Stimulated activated CD4-positive, alpha-beta T cell treated with anti-CD3 and anti-CD28 coated beads, Interleukin-4, amount 100 ng/mL, for 4 hours (primary cell): ENCODE measurements at places on chromosomes 2 and 18.

DNA sequence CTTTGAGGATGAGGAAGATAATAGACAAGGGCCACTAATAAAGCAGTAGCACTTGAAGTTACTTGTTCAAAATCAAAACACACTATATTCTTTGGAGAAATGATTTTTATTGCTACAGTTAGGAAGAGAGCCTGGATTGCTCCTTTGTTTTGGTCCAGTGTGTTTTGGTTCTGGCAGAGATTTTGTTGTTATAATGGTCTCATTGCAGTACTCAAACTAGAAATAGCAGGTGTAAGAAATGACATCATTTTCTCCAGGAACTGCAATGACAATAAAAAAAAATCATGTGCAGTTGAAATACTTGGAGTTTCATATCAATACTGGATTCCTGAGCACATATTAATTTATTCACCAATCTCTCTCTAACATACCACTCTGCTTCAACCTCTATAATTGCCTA is 490.3 kb downstream of the CCDC85A start:
- DNase-seq: no peak

- DNase-seq: no peak
These were observed 19.6 kb upstream of the WDR75 start for GRCh38 chr2:189421644-189422043.

DNA sequence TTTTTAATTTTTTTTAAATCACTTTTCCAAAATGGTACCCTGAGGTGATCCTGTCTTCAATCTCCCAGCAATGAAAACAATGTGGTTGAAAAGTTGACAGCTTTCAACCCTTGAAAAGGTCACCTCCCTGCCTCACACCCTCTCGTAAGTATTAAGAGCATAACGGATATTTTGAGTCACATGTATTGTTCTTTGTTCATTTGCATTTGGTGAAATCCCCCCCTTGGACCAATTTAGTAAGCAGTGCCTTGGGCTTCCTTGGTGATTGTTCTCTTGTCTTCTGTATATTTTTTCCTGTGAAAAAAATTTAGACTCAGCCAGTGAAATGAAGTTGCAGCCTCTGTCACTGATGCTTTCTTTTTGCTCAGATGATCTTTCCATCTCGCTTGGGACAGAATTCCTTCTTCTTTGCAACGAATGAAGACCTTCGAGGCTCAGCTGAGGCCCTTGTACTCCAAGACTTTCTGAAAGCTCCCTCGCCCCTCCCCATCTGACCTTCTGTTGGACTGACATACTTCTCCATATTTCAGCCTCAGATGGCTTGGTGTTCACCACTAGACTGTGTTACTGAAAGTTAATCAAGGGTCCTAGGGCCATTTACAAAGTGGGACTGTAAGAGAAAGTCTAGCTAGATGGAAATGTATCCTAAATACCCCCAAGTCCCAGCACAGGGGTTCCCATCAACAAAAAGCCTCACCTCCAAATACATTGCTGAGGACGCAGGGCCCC is 158.4 kb downstream of the BCL2 start:
- no peak for DNase-seq

DNA sequence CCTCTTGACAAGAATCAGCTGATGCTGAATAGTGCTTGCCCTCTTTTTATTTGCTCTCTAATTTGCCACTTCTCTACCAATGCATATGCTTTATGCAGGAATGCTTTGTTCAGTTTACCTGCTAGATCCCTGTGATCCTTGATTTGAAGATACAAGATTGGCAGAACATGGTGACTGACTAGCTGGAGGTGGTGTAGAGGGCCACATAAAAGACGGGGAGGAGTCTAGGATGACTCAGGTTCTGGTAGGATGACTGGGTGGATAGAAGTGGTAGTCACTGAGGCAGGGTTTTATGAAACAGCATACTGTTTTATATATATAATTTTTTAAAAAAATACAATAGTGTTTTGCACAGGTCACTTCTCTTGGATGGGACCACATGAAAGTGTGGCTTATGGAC is 6.3 kb upstream of the ADGRF3 start:
- DNase-seq: no peak

GRCh38 chr2:209422191-209422754 is 1.6 kb upstream of the MAP2 start:
- no peak for DNase-seq

GRCh38 chr18:36493349-36494159 is 196.0 kb downstream of the FHOD3 start:
- no peak for DNase-seq

GRCh38 chr2:66478299-66478698 is 43.4 kb downstream of the MEIS1 start:
- DNase-seq: no peak

DNA sequence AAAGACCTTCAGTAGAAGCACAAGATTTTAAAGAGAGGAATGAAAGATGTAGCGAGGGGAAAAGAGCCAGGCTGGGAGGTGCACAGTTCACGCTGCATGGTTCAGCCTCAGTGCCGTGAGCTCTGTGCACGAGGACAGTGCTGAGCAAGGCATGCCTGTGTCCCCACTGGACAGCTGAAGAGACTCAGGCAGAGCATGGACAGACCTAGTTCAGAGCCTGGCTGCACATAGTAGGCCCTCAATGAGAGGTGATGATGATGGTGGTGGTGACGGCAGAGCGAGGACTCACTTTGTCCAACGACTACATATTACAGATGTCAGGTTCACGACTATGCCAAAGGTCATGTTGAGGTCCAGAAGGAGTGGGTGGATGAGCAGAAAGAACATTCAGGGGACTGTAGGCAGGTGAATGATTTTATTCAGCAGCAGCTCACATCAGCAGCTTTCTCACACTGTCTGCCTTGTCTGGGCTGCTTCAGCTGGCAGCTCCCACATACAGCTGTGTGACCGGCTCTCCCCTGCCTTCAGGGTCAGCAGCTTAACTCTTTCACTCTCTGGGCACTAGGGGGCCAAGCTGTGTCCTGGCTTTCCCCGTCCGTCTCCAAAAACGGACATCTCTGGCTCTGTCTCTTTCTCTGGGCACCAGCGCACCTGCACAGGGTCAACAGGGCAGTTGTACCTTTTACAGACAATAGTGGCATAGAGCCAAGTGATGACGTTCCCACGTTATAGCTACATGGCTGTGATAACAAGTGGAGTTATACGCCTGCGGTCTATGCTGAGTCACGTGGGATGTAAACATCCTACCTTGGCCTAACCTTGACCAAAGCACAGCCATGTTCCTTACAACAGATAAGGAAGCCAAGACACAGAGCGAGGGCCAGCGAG is 128.8 kb upstream of the MSH6 start:
- DNase-seq: no peak

DNA sequence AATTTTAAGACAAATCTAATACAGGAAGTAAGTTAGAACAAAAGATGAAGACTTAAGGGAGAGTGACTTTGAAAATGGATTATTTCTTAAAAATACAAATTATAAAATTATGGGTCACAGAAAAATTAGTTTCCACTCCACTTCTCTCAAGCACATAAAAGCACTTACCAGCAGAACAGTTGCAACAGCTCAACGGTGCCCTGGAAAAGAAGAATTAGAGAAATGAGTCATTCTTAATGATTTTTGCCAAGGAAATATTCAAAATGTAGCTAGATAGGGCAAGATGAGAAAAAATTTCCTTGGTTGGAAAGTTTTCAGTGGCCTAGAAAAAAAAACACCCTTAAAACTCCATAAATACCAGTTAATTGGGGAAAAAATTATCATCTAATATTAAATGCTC is 2185.6 kb upstream of the CELF4 start:
- no peak for DNase-seq

- DNase-seq: no peak
These were observed 288.3 kb upstream of the TANK start for GRCh38 chr2:160871953-160872352.

- DNase-seq: no peak
These were observed 12.8 kb downstream of the PXDN start for GRCh38 chr2:1731447-1731962.

GRCh38 chr2:20931346-20931745 is 108.4 kb upstream of the LDAH start:
- DNase-seq: no peak

DNA sequence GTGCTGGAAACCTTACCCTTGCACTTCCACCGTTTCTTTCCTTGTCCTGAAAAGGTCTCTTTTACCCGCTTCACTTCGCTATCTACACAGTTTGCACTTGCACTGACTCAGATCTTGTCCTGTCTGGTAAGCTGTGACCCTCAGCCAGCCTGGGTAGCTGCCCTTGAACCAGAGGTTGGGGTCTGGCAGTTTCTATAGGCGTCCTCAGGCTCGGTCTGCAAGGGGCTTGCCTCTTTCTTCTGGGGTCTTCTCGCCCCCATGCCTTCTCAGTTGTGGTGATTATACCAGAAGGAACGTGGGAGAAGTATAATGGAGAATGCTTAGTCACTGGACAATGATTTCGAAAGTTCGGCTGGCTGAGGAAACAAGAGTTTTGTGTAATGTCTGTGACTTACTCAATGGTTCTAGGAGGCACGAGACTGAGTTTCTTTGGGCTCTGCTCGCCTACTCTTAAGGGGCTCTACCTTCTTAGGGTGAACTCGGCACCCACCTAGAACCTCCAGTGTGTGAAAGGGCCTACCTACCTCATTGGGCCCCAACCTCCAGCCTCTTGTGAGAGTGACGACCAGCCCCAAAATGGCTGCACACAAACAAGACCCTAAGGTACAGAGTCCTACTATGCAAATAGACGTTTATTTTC is 6.9 kb upstream of the STAT1 start:
- peak; percentile 38 for DNase-seq

GRCh38 chr18:79348066-79348465 is 47.7 kb upstream of the NFATC1 start:
- no peak for DNase-seq

DNA sequence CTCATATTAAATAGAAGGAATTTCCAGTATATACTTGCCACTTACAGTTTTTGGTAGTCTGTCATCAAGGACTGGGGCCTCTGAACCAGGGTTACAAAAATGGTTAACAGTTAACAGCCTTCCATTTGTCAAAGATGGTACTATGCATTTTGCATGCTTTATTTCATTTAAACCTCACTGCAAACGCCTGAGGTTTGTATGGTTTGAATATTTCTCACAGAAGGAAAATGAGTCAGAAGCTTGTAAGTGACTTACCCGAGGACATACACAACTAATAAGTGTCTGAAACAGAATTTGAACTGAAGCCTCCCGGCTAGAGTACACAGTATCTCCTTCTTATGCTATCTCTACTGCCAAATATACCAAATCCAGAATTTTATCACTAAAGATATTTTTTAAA is 1593.5 kb upstream of the ACVR2A start:
- DNase-seq: no peak

DNA sequence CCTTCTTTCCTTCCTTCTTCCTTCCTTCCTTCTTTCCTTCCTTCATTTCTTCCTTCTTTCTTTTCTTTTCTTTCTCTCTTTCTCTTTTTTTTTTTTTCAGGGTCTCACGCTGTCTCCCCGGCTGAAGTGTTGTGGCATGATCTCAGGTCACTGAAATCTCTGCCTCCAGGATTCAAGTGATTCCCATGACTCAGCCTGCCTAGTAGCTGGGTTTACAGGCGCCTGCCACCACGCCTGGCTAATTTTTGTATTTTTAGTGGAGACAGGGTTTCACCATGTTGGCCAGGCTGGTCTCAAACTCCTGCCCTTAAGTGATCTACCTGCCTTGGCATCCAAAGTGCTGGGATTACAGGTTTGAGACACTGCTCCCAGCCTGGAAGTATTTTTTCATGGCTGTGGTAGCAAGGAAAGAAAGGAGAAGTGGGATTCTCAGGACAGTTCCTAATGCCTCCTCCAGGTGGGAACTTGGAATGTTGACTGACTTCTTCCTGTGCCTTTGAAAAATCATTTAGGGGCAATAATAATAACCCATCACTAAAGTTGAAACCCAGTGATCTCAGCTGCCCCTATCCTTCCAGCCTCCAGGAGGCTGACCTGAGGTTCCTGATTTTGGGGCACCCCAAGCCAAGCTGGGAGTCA is 89.3 kb upstream of the CELF4 start:
- DNase-seq: no peak

GRCh38 chr2:46827274-46828134 is 88.1 kb downstream of the MCFD2 start:
- DNase-seq: no peak

DNA sequence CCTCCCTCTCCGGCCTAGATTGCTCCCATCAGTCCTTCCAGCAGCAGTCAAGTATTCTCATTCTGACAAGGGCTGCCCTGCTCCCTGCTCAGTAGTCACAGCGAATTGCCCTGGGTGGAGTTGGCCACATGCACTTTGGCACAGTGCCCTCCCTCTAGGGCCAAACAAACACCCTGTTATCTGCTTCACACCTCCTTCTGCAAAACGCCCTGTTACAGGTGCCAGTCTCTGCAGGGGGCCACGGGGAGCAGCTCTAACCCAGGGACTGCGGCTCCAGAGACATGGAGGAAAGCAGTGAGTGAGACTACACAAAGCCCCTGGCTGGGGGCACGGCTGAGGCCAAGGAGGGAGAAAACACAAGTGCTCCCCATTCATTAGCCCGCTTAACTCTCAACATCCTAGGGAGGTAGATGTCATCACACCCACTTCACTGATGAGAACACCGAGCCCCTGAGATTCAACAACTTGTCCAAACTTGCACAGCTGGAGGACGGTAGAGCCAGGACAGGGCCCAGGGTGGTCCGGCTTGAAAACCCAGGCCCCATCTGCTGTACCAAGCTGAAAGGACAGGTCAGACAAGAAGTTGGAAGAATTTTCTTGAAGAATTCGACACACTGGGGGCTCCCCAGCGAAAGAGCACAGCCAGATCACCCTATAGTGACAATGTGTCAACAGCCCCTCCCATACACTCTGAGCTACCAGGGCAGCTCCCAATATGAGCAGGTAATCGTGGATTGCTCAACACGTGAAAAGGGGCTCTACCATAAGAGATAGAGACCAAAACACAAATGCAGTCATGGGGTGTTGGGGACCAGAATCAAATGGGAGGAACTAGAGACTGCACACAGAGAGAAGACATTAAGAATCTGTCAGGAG is 8.7 kb upstream of the TFCP2L1 start:
- no peak for DNase-seq

GRCh38 chr2:20415511-20415918 is 31.4 kb upstream of the RHOB start:
- DNase-seq: no peak

DNA sequence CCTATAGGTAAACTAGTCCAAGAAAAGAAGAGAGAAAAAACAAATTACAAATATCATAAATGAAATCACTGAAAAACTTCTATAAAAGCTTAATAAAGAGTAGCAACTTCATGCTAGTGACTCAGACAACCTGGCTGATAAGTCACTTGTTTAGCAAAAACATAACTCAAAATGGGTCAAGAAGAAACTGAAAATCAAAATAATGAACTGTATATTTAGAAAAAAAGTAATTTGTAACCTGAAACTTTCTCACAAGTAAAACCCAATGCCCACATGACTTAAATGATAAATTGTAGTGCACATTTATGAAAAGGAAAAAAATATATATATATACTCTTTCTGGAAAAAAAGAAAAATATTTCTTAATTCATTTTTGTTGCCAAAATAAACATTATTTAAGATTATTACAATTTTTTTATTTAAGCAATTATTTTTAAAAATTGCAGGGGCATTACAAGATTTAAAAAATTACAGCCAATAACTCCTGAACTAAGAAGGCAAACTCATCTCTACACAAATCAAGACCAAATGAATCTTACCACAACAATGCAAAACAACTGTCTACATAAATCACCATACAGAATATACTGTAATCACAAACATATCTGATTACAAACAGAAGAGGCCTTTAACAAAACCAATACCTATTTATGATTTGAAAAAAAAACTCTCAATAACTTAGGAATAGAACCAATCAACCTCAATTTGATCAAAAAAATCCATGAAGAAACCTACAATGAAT is 406.3 kb downstream of the CDH7 start:
- no peak for DNase-seq

- DNase-seq: peak; percentile 54
These were observed 2.8 kb upstream of the CTDSP1 start for GRCh38 chr2:218396688-218397462.
